ENCODE measurements at places on chromosomes 7 and 10.
A peak's percentile ranks its signal among the peaks of the same experiment; 100 is the strongest.

DNA sequence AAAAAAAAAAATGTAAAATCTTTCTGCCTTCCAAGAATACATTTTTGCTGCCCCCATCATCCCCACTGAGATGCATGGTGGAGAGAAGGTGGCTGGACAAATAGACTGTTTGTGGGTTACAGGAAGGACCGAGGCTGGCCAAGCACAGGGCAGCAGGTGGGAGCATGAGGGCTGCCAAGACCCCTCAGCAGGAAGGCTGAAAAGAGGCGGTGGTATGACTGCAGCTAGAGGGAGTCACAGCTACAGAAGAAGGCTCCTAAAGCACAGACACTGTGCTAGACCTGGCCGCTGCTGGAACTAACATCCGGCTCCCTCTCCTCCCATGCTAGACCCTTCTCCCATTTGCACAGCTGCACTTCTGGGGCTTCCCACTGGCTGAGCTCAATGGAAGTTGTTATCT lies 289.6 kb downstream of the TCERG1L start:
- DNase-seq: no peak

GRCh38 chr10:87064651-87065050 lies 30.0 kb downstream of the GLUD1 start:
- DNase-seq: no peak

- DNase-seq: no peak
Measured at GRCh38 chr10:115003396-115003795, 65.4 kb downstream of the TRUB1 start.

- no peak for DNase-seq
Measured at GRCh38 chr10:70676511-70676910, 4.2 kb downstream of the ADAMTS14 start.

DNA sequence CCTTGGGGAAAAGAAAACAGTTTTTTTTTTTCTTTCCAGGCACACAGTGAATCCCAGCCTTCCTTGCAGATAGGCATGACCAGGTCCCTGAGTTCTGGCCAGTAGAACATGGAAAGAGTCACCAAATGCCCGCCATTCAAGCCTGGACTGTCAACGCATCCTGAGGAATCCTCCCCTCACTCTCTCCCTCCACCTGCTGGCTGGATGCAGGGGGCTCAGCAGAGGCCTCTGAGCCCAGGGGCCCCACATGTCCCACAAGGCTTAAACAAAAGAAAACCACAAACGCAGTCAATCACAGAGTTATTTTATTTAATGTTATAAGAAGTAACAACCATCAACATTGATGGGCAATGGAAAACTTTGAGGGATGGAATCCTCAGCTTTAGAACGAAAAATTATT lies 93.1 kb downstream of the JCAD start:
- no peak for DNase-seq

GRCh38 chr10:105986912-105987635 lies 1177.4 kb downstream of the SORCS1 start:
- no peak for DNase-seq

DNA sequence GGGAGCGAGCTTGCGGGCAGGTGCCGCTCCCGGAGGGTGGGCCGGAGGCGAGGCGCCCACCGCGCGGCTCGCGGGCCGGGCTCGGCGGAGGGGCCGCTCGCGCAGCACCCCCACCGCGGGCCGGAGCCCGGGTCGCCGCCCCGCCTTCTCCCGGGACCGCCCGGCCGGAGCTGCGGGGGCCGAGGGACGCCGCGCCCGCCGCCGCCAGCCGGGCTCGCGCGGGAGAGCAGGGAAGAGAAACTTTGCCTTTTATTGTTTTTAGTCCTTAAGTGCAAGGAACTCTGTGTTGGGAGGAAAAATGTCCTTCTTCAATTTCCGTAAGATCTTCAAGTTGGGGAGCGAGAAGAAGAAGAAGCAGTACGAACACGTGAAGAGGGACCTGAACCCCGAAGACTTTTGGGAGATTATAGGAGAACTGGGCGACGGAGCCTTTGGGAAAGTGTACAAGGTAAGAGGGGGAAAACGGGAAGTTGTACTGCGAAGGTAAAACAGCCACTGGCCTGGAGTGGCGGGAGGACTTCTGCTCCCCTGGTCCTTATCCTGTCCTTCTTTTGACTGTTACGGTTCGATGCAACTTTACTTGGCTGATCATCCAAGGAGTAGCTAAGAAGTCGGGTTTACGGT lies 620 bp downstream of the SLK start:
- DNase-seq: peak; percentile 41

- peak; percentile 39 for DNase-seq
Measured at GRCh38 chr7:31633894-31634494, 53.0 kb upstream of the PPP1R17 start.

- peak; percentile 54 for DNase-seq
Measured at GRCh38 chr10:93376372-93377293, 105.5 kb downstream of the MYOF start.

- DNase-seq: no peak
Measured at GRCh38 chr7:144087230-144087629, 1.2 kb downstream of the OR2A12 start.

GRCh38 chr7:39261771-39262170 lies 284.1 kb downstream of the POU6F2 start:
- DNase-seq: no peak

GRCh38 chr7:75813084-75813483 lies 522 bp downstream of the CCL24 start:
- no peak for DNase-seq

GRCh38 chr7:137656227-137656849 lies 190.4 kb downstream of the DGKI start:
- DNase-seq: peak; percentile 75

DNA sequence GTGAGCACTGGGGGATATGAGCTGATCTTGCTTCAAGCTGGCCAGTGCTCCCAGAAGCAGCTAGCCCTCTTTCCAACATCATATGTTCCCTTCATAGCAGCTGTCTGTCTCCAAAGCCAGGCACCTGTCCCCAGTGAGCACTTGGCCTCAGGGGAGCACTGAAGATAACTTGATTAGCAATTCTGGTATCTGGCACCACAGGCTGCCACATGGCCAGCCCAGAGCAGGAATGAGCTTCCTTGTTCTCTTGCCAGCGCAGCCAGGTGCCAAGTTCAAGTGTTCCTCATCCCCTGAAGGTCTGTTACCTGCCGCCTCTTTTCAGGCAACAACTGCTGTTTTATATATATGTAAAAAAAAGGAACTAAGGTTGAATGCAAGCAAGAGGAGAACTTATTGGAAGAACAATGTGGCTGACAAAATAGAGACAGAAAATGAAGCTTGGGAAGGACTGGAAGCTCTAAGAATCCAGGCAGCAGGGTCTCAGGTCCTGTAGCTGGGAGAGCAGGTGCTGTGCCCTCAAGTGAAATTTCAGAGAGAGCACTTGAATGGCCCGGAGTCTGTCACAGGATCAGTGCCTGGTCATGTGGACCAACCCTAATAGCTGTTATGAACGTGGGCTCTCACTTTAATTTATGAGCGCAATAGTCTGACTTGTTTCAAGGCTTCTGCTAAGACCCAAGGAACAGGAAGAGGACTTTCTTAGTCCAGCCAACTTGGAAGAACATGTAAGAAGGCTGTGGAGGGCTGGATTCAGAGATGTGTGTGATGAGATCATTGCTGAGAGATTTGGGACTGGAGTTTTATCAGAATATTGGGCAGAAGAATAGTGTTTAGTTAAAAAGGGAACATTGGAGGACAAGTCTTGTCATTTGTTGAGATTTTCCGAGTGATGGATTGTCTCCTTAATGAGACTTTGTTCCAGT lies 267.2 kb downstream of the GLRX3 start:
- no peak for DNase-seq

DNA sequence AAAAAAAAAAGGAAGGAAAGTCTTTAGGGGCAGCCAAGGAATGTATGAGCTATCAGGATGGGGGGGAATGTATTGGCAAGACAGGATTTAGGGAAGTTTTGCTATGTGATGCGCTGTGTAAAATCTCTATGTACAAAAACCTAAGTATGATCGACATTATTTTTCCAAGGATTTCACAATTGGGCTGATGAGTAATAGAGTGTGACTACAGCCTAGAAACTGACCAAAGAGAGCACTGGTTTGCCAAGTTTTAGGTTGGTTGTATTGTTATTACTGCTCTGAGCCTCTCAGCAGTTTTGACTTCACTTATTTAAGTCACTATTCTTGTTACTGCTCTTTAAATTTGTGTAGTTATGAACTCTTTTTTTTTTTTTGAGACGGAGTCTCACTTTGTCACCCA lies 107.3 kb downstream of the NRCAM start:
- no peak for DNase-seq

- no peak for DNase-seq
Measured at GRCh38 chr7:55992346-55992745, 28.0 kb downstream of the NIPSNAP2 start.

Measured in K562 (cell line).